ENCODE measurements at places on chromosomes 7 and 10.

GRCh38 chr10:58796824-58797223 lies 284.2 kb downstream of the BICC1 start:
- DNase-seq = no peak

GRCh38 chr10:79184145-79184625 lies 115.4 kb downstream of the ZMIZ1 start:
- DNase-seq = no peak

DNA sequence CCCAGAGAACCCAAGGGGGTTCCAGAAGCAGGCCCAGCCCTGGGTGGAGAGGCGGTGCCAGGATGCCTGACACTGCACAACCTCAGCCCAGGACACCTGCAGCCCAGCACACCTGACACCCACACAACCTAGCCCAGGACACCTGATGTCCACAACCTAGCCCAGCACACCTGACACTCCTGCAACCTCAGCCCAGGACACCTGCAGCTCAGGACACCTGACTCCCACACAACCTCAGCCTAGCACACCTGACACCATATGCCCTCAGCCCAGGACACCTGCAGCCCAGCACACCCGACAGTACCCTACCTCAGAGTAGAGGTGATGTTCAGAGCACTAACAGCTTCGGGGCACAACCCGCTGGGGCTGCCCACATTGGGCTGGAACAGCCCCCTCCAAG lies 87.3 kb downstream of the PAXIP1 start:
- DNase-seq = no peak

DNA sequence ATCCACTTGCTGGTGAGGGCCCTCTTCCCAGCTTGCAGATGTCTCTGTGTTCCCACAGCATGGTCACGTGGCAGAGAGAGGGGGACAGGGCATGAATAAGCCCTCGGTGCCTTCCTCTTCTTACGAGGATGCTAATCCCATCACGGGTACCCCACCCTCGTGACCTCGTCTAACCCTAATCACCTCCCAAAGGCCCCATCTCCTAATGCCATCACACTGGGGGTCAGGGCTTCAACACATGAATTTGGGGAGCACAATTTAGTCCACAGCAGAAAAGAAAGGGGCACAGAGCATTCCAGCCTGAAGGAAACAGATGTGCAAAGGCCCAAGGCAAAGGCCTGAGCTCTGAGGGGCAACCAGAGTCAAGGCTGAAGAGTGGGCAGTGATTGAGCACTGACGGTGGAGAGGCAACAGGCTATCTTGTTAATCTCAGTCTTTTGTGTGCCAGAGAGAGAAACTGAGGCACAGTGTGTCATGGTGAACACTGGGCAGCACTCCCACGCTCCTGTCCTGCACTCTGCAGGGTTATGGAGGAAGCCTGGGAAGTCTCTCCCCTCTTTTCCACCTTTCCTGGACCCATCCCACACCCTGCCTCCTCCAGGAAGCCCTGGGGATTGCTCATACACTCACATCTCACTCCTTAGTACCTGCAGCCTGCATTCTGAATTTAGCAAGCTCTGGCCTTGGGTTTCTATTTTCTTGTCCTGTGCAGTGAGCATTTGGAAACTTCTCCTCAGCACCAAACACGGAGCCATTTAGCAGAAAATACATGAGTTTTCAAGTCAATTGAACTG lies 49.0 kb downstream of the ALOX5 start:
- DNase-seq = no peak

DNA sequence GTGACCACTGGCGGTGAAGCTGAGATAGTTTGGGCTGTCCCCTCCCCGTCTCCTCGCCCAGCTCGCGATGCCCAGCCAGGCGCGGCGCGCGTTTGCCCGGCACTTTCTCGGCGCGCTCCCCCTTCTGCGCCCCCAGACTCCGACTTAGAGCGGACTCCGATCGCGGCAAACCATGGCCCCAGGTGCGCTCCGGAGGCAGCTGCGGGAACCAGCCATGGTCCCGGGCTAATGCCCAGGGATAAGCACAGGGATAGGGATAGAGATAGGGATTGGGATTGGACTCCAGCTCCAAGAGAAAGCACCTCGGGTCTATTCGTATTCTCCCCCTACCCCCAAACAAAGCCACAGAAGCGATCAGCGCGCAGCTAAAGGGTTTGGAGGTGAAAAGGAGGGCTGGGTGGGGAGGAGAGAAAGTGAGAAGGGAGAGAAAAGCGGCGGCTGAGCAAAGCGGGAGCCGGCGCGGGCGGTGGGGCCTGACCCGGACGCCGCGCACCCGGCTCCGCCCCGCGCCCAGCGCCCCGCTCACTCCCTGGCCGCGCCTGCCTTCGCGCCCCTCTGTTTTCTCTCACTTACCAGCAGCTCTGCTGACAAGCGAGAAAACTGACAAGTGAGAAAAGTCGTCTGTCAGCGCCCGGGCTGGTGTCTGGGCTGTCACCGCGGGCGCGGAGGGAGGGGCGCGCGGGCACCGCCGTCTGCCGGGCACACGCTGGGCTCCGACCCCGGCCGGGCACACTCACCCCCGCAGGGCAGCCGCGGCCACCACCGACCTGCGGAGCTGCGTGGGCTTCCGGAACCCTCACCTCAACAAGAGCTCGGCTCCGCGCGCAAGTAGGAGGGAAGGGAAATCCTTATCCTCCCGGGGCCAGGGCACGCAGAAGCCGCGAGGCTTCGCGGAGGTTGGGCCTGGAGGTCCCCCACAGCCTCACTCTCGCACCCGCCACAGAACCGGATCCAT lies at the start of gene PDE1C:
Gene PDE1C, minus strand, starts transcription at position 2 of the 955 bp plus-strand sequence.
- DNase-seq = no peak

GRCh38 chr10:34430685-34431084 lies 384.4 kb downstream of the PARD3 start:
- DNase-seq = no peak

- DNase-seq = no peak
These were observed 4.6 kb upstream of the VGF start for GRCh38 chr7:101169838-101170551.

DNA sequence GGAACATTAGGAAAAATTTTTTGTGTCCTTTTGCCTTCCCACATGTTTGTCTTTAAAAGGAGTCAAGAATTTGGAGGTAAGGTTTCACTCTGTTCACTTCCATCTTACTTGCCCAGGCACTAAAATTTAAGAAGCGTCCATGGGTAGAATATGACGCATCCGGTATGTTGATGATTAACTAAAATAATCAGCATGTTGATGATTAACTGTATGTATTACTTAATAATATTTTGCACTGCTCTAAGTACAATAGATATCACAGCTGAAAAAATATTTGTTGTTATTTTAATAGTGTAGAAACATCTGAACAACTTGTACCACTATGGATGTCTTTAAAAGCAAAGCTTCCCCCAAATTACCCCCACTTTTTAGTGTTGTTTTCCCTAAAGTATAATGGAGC lies 11.5 kb downstream of the ANKRD22 start:
- no peak for DNase-seq

GRCh38 chr7:143390104-143390772 lies 9.1 kb downstream of the ZYX start:
- DNase-seq = no peak

DNA sequence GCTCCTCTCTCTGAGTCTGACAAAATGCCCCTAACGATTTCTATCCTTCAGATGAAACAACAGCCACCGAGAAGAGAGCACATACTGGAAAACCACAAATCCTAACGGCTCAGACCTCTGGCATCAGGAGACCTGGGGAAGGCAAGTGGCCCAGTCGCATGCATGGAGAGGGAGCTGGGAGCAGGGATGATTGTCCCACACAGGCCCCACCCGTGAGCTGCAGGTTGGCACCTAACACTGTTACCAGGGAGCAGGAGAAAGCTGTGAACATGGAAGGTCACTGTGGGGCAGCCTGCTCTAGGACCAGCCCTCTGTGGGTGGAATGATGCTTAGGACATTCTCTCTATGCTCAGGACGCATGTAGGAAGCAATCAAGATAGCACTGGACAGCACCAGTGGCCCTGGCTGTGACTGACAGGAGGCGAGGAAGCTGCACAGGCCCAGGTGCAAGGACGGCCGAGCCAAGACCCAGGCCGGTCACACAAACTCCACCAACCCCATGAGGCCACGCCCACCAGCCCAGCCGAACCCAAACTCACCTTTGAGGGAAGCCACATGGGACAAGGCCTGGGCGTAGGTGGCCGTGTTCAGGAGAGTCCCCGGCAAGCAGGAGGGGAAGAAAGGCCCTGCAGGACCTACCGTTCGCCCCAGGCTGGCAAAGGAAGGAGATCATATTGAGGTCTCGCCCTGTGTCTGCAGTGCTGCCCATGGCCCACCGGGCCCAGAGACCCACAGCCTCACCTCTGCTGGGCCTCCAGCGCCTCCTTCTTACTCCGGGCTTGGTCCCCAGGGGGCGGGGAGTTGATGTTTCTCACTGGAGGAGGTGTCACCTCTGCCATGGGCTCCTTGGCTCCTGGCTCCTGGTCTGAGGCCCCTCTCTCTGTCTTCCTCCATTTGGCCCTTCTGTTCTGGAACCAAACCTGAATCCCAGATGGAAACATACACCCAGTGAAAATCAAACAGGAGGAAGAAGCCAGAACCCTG lies 9.7 kb downstream of the DRGX start:
- DNase-seq = no peak

- no peak for DNase-seq
These were observed 8.4 kb downstream of the SEM1 start for GRCh38 chr7:96701258-96701657.
